ENCODE measurements at places on chromosomes 5 and 9.

GRCh38 chr5:173922527-173922926 lies 34.4 kb downstream of the CPEB4 start:
- DNase-seq, result no peak

GRCh38 chr9:129482521-129483414 lies 138.1 kb downstream of the C9orf50 start:
- DNase-seq, result peak; percentile 62

GRCh38 chr9:134570151-134570621 lies 71.4 kb upstream of the COL5A1 start:
- DNase-seq, result no peak

DNA sequence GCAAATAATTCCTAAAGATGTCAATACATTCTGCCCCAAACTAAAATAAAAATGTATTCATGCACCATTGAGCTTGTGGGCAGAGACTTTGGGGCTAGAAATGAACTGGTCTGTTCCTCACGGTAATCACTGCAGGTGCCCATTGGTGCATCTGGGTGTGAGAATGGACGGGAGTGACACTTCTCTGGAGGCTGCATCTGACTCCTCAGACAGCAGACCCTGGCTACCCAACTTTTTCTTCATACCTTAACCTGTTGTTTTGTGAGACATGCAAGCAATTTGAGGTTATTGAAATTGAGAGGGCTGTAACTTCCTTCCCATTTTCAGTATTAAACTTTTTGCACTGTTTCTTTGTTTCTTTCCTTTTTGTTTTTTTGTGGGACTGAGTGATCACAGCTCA lies 333.4 kb downstream of the ICE1 start:
- DNase-seq, result no peak

DNA sequence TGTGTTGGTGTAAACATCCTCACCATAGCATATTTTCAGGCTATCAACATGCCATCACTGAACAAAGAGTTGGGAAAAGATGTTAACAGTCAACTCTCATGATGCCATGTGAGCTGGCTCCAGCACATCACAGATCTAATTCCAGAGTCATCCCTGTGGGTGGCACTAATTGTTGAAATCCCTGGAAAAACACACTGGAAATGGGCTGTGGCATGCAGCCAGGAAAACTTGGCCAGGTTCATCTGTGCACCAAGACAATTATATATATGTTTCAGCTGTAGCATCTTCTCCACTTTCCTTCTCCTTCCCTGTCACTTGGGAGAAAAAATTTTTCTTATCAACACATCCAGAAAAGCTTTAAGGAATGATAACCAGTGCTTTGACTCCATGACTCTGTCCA lies 313.7 kb downstream of the TRIM32 start:
- no peak for DNase-seq

GRCh38 chr9:90546200-90546599 lies 96.4 kb downstream of the DIRAS2 start:
- peak; percentile 41 for DNase-seq

- DNase-seq, result no peak
Measured at GRCh38 chr5:168951769-168952168, 349.2 kb downstream of the SLIT3 start.

- no peak for DNase-seq
Measured at GRCh38 chr9:34282096-34282495, 47.0 kb downstream of the KIF24 start.

DNA sequence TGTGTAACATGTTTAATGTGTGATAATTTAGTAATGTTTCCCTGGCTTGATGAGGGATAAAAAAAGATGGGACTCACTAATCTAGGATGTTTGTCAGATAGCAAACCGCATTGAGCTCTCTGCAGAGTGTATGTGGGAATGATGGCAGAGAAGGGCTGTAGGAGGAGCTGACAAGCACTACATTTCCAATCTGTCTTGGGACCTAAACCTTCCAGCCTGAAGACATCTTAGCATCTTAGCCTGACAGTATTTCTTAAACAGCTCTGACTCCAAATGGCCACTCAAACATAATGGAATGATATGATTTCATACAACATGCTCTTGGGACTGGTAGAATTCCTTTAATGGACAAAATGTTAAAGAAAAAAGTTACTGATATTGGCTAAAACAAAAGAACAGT lies 116.7 kb downstream of the PPP2R2B start:
- no peak for DNase-seq

DNA sequence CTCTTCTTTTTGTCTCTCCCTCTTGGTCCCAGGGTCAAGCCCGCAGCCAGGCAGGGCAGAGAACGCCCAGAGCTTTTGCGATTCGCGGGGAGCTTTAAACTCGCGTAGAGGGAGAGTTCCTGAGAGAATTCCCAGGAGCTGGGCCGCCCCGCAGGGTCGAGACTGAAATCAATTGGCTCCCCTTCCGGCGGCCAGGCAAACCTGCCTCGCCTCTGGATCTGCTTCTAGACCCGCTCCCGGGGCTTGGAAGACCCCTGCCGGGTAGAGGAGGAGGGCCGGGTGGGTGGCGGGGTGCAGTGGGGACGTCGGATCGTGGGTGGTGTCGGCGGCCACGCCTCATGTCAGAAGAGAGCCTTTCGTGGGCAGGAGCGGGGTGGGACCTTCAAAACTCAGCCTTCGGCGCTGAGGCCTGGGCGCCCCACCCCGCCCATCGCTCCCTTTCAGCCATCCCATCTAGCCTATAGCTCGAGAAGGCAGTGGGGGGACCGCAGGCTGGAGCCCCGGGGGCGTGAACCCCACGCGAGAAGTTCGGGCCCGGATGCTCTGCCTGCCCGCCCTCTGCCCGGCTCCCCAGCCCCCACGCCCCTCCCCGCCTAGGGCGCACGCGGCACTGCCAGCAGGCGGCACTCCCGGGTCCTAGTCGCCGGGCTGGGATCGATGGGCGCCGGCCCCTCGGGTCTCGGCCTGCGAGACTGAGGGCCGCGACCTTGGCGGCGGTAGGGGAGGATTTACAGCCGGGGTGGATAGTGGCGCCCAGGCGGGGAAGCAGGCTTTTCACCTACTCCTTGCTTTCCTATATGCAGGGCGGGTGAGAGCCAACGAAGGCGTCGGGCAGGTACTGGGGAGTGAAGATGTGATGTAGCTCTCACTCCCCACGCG lies 6.1 kb downstream of the PRDM6 start:
- no peak for DNase-seq

DNA sequence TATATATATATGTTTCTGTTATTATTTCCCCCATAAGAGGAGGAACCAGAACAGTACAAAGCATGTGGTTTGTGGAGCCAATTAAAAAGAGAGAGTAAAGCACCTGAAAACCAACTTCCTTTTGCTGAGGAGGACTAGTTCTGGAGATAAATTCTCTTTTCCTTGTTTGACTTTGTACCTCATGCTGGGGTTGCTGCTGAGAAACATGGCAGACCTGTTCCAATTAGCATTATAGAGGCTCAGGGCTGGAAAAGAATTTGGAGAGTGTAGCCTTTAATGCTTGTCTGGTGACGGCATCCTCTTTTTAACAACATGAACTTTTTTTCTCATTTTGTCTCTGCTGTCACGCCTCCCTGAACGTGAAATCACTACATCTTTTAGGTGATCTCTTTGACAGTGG lies 32.8 kb upstream of the NMUR2 start:
- DNase-seq, result no peak

DNA sequence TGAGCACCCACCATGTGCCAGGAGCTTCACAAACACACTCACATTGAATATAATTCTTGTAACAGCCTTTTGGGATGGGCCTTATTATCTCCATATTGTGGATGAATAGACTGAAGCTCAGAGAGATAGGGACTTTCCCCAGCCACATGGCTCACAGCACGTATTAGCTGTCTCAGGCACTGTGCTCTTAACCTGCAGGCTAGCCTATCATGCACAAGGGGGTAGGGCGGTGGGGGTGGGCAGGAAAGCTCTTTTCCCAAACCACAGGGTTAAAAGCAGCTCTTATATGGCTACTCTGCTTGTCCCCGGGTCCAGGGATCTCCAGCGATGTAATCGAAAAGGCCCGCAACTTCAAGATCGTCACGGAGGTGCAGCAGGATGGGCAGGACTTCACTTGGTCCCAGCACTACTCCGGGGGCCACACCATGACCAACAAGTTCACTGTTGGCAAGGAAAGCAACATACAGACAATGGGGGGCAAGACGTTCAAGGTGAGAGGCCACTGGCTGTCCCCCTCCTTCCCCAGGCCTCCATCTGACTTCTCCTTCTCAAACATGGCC lies 2.6 kb downstream of the FABP6 start:
- no peak for DNase-seq

DNA sequence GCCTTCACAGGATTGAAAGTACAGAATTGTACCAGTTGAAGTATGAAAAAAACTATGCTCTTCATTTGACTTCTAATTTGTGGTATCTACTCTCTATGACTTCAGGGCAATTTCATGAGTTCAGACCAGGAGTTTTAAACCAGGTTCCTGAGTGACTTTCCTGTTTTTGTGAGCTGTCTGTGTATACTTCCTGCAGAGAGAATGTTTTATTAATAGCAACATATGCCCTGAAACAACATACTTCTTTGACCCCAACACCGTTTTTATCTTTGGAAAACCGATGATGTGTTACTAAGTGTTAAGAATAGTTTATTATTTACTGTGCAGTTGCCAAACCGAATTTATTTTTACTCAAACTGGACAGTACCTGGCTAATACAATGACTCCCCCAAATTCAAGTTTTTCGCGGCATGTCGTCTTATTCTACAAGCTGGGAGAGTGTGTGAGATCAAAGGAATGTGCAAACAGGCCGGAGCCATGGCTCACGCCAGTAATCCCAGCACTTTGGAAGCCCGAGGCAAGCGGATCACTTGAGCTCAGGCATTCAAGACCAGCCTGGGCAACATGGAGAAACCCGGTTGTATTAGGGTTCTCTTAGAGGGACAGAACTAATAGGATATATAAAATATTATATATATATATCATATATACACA lies 58.7 kb upstream of the ERBIN start:
- no peak for DNase-seq
